GM12878 (cell line): ENCODE measurements at places on chromosomes 3 and 15. TPM values are rescaled to one million over a fixed set of nuclear protein-coding genes. Genes with fewer than 3 reads are reported as not detected.

Gene SMCO1
- not detected in 2 replicates for total RNA-seq

Gene TEX55
- total RNA-seq, result not detected in 2 replicates

Gene GP5
- total RNA-seq, result 0.05 TPM in 1 of 2 replicates, not detected in the other

Gene LARP6
- 3.4 and 3.5 TPM in 2 replicates for total RNA-seq

Gene CLPX
- 46.7 and 49.5 TPM in 2 replicates for total RNA-seq

Gene GNB5
- 16.8 and 16.9 TPM in 2 replicates for total RNA-seq

DNA sequence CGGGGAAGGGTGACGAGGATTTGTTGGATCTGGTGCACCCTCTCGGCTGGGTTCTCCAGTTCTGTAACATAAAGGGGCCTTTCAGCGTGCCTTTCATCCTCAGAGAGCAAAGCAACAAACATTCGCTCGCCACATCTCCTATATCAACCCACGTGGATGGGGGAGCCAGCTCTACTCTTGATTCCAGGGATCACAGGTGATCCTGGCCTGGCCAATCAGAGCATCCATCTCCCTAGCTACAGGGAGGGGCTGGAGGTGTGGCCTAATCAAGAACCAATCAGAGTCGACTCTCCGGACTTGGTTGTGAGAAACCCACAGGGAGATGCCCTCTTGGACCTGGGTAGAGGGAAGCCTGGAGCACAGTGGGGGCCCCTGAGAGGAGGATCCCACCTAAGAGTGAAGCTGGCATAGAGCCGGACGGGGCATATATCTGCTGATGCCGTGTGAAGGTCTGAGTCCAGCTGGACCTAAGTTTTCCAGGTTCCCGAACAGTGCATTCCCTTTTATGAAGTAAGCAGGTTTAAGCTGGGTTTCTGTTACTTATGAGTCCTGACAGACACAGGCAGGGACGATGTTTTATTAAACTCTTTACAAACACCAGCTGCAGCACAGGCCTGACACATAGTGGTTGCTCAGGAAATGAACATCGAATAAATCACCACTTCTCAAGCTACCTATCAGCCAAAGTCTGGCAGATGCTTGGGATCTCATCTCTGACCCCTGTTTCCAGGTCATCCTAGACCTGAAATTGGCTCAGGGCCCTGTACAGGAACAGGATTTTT, 50.7 kb upstream of the RAD18 start:
- no peak overlapping the region for H3K27ac ChIP-seq
- no peaks in the 10 kb centered on the region for H3K27me3 ChIP-seq
- H3K36me3 ChIP-seq, result no peaks in the 10 kb centered on the region
- no peak for DNase-seq

DNA sequence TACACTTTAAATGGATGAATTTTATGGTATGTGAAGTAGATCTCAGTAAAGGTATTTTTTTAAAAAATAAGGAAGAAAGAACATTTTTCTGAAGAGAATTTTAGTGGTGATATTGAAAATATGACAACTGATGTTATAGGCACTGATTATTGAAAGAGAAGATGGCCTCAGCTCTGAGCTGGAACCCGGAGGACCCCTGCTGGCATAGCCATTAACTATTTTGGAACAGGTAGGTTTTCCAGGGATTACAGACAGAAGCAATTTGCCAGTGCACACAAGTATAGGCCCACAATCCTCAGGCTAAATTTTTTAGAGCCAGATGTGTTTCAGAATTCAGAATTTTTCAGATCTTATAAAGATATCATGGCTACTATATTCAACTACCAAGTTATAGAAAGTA, 315.9 kb upstream of the GPR149 start:
- no peaks in the 10 kb centered on the region for H3K27me3 ChIP-seq
- DNase-seq, result no peak
- no peak overlapping the region for H3K27ac ChIP-seq
- no peaks in the 10 kb centered on the region for H3K36me3 ChIP-seq
- no peak overlapping the region for H3K4me3 ChIP-seq

DNA sequence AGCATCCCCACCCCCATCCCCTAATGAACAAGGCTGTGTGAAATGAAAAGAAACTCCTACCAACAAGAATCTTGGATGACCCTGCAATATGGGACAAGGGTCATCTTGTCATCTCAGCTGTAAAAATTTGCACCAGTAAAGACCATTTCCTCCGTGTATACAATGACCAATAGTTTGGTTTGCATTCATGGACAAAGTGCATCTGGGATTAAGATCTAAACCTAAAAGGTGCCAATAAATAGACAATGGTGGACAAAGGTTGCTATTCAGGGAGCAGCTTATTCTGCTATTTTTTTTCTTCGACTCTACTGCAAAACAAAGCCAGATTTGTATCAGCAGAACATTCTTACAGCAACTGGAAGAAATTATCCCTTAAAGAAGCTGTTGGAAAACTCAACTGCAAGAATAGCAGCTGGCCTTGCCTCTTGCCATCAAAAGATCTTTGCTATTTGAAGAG, 8.0 kb downstream of the MGLL start:
- no peak overlapping the region for H3K4me3 ChIP-seq
- H3K27me3 ChIP-seq, result no peaks in the 10 kb centered on the region
- H3K27ac ChIP-seq, result no peak overlapping the region
- DNase-seq, result no peak
- peaks cover 4% of the 10 kb centered on the region; the same call in 1 of the 2 replicates for H3K4me1 ChIP-seq

- no peak for DNase-seq
- H3K27ac ChIP-seq, result no peak overlapping the region
- no peaks in the 10 kb centered on the region for H3K4me1 ChIP-seq
- H3K27me3 ChIP-seq, result no peaks in the 10 kb centered on the region
These were observed 231.6 kb downstream of the CACNA2D3 start for GRCh38 chr3:54353946-54354345.

- peaks cover 23% of the 10 kb centered on the region for H3K4me1 ChIP-seq
- H3K36me3 ChIP-seq, result no peaks in the 10 kb centered on the region
- no peak for DNase-seq
- H3K4me3 ChIP-seq, result peak overlapping the region; percentile 80
- no peaks in the 10 kb centered on the region for H3K27me3 ChIP-seq
These were observed 3.2 kb downstream of the AKAP13 start for GRCh38 chr15:85383470-85384148.

DNA sequence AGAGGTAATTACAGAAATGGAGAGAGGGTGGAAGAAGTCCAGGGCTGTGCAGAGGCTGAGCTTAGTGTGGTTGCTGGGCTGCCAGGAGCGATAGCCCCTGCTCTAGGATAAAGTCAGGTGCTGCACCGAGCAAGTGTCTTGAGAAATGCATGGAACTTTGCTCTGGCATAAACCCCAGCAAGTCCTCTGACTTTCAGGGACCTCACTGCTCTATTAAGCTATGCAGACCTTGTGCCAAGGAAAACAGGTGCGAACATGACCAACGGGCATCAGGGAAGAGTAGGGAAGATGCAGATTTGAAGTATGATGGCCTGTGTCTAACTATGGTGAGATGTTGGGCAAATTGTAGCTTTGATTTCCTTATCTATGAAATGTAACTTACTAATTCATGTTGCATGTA, 416.8 kb downstream of the NR2F2 start:
- no peak overlapping the region for H3K4me3 ChIP-seq
- H3K4me1 ChIP-seq, result no peaks in the 10 kb centered on the region
- DNase-seq, result no peak
- H3K27me3 ChIP-seq, result no peaks in the 10 kb centered on the region
- no peaks in the 10 kb centered on the region for H3K36me3 ChIP-seq
- no peak overlapping the region for H3K27ac ChIP-seq

- H3K27me3 ChIP-seq, result peaks cover 2% of the 10 kb centered on the region; the same call in 1 of the 2 replicates
- no peak for DNase-seq
- no peaks in the 10 kb centered on the region for H3K36me3 ChIP-seq
These were observed 507.0 kb downstream of the FOXP1 start for GRCh38 chr3:71076361-71077002.
